ENCODE measurements at places on chromosomes 5 and 9.

DNA sequence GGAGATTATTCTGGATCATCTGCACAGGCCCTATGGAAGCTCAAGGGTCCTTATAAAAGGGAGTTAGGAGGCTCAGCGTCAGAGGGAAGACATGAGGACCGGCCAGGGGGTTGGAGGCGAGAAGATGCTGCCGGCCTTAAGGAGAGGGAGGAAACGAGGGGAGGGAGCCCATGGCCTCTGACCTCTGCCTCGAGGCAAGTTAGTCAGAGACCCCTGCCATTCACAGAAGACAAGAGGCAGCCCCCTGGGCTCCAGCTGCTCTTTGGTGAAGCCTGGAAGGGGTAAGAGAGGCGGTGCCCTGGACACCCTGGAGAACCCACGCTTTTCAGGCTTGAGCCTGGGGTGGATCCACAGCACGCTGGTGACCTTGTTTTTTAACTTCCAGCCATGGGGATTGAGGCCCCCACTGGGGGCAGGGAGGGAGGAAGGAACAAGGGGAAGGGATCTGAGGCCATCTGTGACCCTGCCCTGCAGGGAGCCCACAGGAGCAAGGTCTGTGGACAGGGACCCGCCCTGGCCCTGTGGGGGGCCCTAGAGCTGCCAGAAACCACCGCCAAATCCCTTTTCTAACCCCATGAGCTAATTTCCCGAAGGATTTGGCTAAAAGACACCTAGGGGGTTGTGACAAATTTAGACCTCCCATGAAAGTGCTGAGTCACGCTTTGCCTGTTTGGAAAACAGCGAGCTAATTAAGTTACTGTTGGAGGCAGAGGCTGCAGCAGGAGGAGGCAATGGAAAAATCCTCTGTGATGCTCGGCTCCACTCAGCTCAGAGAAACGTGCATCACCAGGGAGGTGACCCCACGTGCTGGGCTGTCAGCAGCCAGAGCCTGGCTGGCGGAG lies 49.7 kb downstream of the OLFM1 start:
- peak; percentile 66 for DNase-seq

GRCh38 chr9:96376891-96377874 lies 6.3 kb downstream of the SLC35D2 start:
- DNase-seq: peak; percentile 40

- DNase-seq: no peak
These were observed 16.4 kb downstream of the LMAN2 start for GRCh38 chr5:177334781-177335700.

- DNase-seq: no peak
These were observed 33.4 kb downstream of the ARHGAP26 start for GRCh38 chr5:142803428-142804125.

DNA sequence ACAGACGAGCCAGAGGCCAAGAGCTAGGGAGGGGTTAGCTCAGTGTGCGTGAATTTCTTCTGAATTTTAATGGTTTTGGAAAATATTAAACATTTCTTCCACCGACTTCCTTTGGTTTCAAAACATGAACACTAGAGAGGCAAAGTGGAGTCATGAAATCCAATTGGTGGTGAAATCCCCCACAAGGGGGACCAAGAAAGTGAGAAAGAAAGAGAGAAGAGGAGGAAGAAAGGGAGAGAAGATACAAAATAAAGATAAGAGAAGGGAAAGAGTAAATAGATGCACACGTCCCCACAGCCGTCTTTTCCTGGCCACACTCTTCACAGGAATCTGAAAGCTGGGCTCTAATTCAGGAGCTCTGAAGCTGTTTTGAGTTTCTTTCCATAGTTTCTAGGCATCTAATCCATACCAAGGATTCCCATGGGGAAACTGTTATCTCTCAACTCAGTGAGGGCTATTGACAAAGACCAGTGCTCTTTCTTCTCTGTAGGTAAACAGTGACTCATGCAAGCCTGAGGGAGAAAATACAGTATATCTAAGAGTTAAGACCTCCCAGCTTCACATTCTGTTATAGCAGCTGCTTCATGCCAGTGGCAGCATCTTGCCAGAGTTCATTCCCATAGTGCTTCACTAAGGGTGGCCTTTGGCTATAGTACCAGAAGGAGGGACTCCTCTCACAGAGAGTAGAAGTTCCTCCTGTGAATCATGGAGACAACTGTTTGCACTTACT lies 115.8 kb upstream of the LIFR start:
- peak; percentile 70 for DNase-seq

DNA sequence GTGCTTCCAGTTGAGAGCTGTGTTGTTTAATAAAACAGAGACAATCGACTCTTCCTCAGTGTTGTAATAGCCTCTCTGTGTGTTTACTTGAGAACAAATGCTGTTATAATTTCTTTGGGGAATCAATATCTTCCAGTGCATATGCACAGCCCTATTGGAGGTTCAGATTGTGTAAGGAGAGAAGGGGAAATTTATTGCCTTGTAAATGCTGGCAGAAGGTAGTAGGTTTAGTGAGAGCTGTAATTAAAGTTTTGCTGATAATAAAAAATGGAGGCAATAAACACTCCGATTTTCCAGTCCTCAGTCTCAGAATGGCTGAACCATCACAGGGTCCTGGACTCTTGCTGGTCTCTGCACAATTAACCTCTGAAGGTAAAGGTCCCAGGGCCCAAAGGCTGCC lies 128.3 kb downstream of the C5orf15 start:
- DNase-seq: no peak

DNA sequence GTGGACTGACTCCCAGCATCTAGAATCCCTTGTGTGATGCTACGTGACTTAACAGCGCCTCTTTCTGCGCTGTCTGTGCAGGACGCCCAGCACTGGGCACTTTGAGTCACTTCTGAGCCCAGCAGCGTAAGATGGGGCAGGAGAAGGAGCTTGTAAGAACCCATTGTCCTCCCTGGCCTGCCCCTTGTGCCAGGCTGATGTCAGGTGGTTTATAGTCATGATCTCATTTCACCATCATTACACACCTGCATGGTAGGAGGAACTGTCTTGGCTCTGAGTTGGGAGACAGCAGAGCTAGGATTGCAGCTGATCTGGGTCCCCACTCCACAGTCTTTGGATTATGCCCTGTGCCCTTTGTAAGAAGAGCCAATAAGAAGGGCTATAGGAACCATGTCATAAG lies 12.2 kb downstream of the ERGIC1 start:
- no peak for DNase-seq

- DNase-seq: no peak
These were observed 1280.2 kb upstream of the C9orf72 start for GRCh38 chr9:28853477-28853876.

DNA sequence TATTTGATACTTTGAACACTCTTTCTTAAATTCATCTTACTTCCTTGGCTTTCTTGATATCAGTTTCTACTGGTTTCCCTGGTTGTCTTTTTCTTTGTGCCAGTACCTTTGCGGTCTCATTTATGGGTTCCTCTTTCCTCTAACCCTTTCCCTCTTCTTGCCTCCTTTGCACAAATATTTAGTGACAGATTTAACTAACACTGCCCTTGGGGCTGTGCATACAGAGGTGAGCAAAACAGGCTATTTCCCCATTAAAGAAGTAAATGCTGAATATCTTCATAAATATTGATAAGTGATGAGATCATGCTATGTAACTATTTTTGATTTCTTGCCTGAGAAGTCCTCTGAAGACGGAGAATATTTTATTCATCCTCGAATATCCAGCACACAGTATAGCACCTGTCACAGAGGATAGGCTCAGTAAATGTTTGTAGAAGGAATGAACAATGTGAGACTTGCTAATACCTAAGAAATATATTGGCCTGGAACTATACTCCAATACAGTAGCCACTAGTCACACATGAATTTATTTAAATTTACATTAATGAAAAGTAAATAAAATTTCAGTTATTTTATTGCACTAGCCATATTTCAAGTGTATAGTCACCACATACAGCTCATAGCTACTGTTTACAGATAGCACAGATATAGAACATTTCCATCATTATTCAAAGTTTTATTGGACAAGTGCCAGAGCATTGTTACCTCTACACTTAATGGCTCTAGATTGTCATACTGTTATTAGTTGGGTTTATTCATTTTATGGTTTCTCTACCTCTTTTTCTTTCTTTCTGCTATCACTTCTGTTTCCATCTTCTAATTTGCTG lies 90.4 kb downstream of the RIC1 start:
- DNase-seq: no peak

GRCh38 chr5:170522211-170523141 lies 18.7 kb downstream of the KCNIP1 start:
- DNase-seq: peak; percentile 88

DNA sequence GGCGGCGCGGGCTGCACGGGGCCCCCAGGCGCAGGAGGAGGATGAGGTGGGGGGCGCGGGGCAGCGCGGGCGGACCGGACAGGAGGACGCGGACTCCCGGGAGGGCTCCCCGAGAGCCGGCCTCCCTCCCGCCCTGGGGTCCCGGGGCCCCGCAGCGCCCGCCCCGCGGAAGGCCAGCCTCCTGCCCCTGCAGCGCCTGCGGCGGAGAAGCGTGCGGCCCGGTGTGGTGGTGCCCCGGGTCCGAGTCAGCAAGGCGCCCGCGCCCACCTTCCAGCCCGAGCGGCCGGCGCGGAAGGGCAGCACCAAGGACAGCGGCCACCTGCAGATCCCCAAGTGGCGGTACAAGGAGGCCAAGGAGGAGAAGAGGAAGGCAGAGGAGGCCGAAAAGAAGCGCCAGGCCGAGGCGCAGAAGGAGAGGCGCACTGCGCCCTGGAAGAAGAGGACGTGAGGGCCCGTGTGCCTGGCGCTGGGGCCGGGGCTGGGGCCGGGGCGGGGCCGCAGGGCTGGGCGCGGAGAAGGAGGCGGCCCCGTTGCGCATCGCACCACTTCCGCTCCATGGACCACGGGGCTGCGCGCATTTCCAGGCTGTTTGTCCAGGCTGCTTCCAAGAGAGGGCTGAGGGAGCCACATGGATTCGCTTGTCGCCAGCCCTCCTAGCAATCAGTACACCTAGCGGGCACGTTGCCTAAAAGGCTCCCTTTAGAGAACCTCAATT lies 86.0 kb downstream of the ANKRD33B start:
- DNase-seq: no peak

Measured in RPMI7951 (cell line).